ENCODE measurements at places on chromosomes 1 and 21. TPM values are rescaled to one million over a fixed set of nuclear protein-coding genes. Genes with fewer than 3 reads are reported as not detected.

LPAR3 gene
- 1.1 TPM for total RNA-seq

GREM2 gene
- not detected for total RNA-seq

HCRTR1 gene
- total RNA-seq: not detected

CD164L2 gene
- total RNA-seq: 0.05 TPM

PPFIA4 gene
- 2.1 TPM for total RNA-seq

ARMH1 gene
- total RNA-seq: 47.7 TPM

COL11A1 gene
- total RNA-seq: 0.24 TPM

SPRR2G gene
- 0.19 TPM for total RNA-seq

TNN gene
- total RNA-seq: 0.38 TPM

UBXN10 gene
- 0.24 TPM for total RNA-seq

VHLL gene
- not detected for total RNA-seq

TRIM45 gene
- total RNA-seq: 1.1 TPM

FALEC gene
- total RNA-seq: 0.19 TPM

C1orf141 gene
- total RNA-seq: not detected

UMODL1 gene
- total RNA-seq: 1.7 TPM

UAP1 gene
- 21.9 TPM for total RNA-seq

SPRR3 gene
- 0.28 TPM for total RNA-seq

CBR3 gene
- 1.5 TPM for total RNA-seq

PAPPA2 gene
- 0.28 TPM for total RNA-seq

SDF4 gene
- 37.6 TPM for total RNA-seq

LAD1 gene
- total RNA-seq: 9.1 TPM

LEMD1 gene
- 0.24 TPM for total RNA-seq

EDARADD gene
- 4.2 TPM for total RNA-seq

CNTN2 gene
- total RNA-seq: 0.28 TPM

ETV3L gene
- 0.14 TPM for total RNA-seq

CRYZ gene
- 50.9 TPM for total RNA-seq

MAP10 gene
- total RNA-seq: 8.6 TPM

TNFRSF8 gene
- 0.94 TPM for total RNA-seq

NOS1AP gene
- 0.05 TPM for total RNA-seq

HYI gene
- total RNA-seq: 10.8 TPM

TDRD5 gene
- 0.52 TPM for total RNA-seq

LAPTM5 gene
- 88.6 TPM for total RNA-seq

S100A9 gene
- 281 TPM for total RNA-seq

CFHR3 gene
- total RNA-seq: not detected

VCAM1 gene
- total RNA-seq: 63.3 TPM

TCHHL1 gene
- 0.05 TPM for total RNA-seq

KCNJ15 gene
- 1.1 TPM for total RNA-seq

ST6GALNAC3 gene
- total RNA-seq: 1.8 TPM

OR14K1 gene
- not detected for total RNA-seq

LRRC71 gene
- not detected for total RNA-seq

BCAR3 gene
- 7.9 TPM for total RNA-seq

GJB3 gene
- total RNA-seq: 0.66 TPM

SPRR2A gene
- total RNA-seq: 0.28 TPM

KANK4 gene
- 0.99 TPM for total RNA-seq

PROK1 gene
- 0.19 TPM for total RNA-seq

TNNI3K gene
- total RNA-seq: 0.61 TPM

SYDE2 gene
- total RNA-seq: 1.3 TPM

KCNT2 gene
- 0.85 TPM for total RNA-seq

TSPEAR gene
- total RNA-seq: 0.38 TPM

COL9A2 gene
- 3.4 TPM for total RNA-seq

OPRD1 gene
- 0.05 TPM for total RNA-seq

PLD5 gene
- 0.66 TPM for total RNA-seq

TGFB2 gene
- total RNA-seq: 0.94 TPM
